Psoas muscle (tissue), 8 donors: ENCODE measurements at places on chromosomes 7 and 10.

- no peak for DNase-seq
These were observed 55.7 kb downstream of the ADK start for GRCh38 chr10:74206746-74207145.

GRCh38 chr7:157674027-157674714 is 337.4 kb downstream of the DNAJB6 start:
- DNase-seq = no peak

GRCh38 chr10:108204528-108205305 is 1040.2 kb upstream of the SORCS1 start:
- DNase-seq = no peak

- DNase-seq = no peak
These were observed 471 bp upstream of the TOMM7 start for GRCh38 chr7:22823142-22823497.
